Effector CD8-positive, alpha-beta T cell (primary cell): ENCODE measurements at places on chromosomes 5 and 9.

- no peak for DNase-seq
Observed at GRCh38 chr5:127887282-127887681, 184.1 kb downstream of the CCDC192 start.

DNA sequence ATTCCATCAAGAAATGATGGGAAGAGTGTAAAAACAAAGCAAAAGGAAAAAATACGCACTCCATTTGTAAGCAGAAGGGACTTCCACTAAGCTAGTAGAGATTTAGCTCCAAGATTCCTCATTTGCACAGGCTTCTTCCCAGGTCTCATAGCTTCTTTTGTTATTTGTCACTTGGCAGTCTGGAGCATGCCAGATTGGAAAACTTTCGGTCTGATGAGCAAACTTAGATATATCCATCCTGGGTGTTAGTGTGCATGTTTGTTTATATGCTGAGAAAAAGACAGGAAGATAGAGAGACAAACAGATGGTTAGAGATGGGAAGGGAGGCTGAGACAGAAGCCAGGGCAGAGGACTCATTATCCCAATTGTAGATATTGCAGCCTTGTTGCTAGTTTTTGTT is 1644.5 kb upstream of the NUDT12 start:
- no peak for DNase-seq

- DNase-seq, result no peak
Observed at GRCh38 chr9:92426501-92427145, 2.4 kb upstream of the OMD start.

GRCh38 chr5:103951776-103952175 is 389.2 kb upstream of the NUDT12 start:
- DNase-seq, result no peak

- DNase-seq, result no peak
Observed at GRCh38 chr5:128237000-128237399, 153.4 kb downstream of the SLC12A2 start.

DNA sequence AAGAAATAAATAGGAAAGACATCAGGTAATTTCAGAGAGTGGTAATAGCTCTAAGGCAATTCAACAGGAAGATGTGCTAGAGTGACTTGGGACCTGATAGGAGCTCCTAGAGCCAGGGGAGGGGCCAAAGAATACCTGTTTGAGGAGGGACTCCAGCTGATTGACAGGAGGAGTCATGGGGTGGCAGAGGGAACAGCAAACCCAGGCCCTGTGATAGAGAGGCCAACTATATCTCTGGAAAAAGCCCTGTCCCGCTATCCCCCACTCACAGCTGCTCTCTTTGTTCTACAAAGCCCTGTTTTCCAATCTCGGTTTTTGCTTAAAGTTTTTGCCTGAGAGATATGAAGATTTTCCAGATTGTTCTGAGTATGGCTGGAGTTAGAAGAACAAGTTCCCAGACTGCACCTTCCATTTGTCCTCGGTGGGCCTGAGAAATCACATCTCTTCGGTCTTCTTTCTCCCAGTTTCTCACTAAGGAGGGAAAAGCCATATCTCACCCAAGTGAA is 9.0 kb upstream of the NSD1 start:
- DNase-seq, result no peak

- no peak for DNase-seq
Observed at GRCh38 chr5:58043032-58043945, 416.6 kb downstream of the PLK2 start.

- DNase-seq, result no peak
Observed at GRCh38 chr9:2469681-2470221, 151.8 kb upstream of the VLDLR start.

- DNase-seq, result no peak
Observed at GRCh38 chr5:61675015-61675692, 343.1 kb downstream of the ZSWIM6 start.

DNA sequence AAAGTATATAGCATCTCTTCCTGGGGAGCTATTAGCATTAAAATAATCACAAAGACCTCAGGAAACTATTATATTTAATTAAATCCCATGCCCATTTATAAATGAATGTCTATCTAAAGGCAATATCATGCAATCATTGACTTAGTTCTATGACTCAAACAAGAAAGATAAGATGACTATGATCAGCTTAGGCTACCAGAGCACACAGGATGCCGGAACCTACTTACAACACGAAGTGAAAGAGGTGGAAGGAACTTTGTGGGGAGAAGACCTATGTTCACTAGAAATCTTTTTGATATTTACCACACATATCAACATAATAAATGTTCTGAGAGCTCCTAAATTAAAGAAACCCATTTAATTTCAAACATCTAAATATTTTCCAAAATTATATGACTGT is 344.2 kb upstream of the CYLC2 start:
- DNase-seq, result no peak

- DNase-seq, result no peak
Observed at GRCh38 chr9:124766815-124767554, 4.1 kb downstream of the NR6A1 start.

DNA sequence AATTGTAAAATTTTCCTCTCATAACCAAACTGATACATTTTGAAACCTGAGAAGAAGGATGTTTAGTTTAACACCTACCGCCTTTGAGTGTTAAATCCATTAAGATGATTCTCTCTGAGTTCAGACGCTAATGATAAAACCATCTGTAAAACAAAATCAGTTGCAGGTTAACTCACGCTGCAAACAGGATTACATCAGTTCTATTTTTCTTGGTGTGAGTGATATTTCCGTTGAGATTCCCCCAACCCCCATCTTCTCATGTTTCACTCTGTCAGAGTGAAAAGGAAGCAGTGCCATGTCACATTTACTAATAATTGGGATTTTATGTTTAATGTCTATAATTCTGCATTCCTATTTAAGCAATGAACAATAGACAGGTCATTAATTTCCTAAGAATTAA is 146.5 kb downstream of the FANCC start:
- DNase-seq, result no peak

DNA sequence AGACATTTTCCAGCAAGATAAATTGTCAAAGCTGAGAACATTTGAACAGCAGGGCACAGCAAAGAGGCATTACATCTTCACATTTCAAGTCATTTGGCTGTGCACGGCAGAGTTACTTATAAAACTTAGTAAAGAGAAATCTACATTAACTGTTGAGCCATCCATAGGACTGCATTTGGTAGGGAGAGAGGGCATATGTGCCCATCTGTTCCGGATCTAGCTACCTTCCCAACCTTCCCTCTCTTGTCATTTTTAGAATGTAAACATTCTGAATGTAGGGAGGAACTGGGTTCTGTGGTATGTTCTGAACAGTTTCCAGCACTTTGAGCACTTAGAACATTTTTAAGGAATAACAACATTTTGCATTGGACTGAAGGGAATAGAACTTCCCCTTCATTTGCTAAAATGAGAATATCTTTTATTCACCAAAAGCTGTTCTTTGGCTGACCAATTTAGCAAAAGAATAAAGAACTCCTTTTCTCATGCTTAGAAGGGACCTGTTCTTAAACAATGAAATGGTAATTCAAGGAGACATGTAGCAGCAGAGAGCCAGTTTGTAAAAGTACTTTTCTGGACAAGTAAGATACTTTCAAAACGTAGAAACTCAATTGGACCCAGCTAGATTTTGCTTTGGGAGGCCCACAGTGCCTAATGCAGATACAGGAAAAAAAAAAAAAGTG is 104.4 kb downstream of the CETN3 start:
- no peak for DNase-seq

GRCh38 chr5:174596429-174596828 is 128.0 kb upstream of the MSX2 start:
- DNase-seq, result no peak

DNA sequence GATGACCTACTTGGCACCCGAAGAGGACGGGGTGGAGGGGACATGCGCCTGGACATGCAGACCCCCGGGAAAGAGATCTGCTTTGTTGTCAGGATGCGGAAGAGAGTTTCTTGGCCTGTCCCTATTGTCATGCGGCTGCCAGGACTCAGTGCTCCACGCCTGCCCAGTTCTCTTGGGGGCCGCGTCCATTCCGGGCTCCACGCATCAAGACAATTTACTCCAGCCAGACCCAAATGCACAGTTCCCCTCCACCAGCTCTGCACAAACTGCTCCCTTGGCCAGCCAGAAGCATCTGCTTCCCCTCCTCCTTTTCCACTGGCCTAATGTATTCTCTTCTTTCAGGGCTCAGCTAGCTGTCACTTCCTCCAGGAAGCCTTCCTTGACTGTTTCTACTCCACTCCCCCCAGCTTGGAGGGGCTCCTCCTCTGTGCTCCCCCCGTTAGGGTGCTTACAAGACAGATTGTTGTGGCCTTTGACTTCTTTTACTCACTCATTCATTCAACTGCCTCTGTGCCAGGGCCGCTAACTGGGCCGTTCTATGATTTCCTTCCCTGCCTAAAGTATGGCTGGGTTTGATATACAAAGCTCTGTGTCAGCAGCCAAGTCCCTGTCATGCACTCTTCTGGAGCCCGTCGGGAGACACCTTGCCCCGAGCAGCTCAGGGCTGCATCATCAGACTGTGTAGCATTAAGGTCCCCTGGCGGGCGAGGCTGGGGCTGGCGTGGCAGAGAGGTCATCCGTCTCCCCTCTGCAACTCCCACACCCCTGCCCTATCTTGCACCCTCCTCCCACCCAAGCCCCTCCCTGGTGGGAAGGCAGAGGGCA is 6.6 kb downstream of the FIBCD1 start:
- DNase-seq, result no peak

DNA sequence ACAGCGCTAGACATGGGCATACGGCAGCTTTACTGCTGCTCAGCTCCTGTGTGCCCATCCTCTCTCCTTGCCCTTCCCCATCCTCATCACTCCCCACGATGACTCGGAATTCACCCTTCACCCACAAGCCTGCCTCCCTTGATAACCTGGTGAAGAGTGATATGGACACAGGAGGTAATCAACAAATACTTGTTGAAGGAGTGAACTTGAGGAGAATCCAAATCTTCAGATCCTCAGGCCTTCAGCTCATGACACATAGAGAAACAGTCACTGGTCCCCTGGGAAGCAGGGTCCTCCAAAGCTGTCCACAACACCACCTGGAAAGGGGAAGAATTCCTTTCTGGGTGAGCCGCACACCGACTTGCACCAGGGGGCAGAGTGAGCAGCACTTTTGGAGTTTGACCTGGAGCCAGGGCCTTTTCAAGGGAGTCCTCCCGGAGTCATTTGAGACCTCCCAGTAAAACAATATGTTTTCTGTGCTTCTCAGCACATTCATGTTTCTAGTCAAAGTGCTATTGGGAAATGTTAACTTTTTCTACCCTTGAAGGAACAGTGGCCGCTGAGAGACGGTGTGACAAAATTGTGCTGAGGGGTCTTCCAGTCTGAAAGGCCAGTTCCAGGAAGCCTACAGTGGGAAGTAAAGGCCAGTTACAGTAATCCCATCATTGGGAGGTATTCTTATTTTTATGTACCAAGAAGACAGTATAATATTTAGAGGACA is 332.3 kb downstream of the CWC27 start:
- DNase-seq, result peak; percentile 1

- DNase-seq, result no peak
Observed at GRCh38 chr5:133265257-133265656, 213.4 kb downstream of the HSPA4 start.

- DNase-seq, result no peak
Observed at GRCh38 chr5:94218374-94218773, 400.0 kb downstream of the KIAA0825 start.

GRCh38 chr5:139912804-139913203 is 117.2 kb downstream of the PSD2 start:
- no peak for DNase-seq

GRCh38 chr5:178074266-178074952 is 38.9 kb upstream of the N4BP3 start:
- no peak for DNase-seq
